T-helper 22 cell (primary cell): ENCODE measurements at places on chromosomes 6 and 20.

DNA sequence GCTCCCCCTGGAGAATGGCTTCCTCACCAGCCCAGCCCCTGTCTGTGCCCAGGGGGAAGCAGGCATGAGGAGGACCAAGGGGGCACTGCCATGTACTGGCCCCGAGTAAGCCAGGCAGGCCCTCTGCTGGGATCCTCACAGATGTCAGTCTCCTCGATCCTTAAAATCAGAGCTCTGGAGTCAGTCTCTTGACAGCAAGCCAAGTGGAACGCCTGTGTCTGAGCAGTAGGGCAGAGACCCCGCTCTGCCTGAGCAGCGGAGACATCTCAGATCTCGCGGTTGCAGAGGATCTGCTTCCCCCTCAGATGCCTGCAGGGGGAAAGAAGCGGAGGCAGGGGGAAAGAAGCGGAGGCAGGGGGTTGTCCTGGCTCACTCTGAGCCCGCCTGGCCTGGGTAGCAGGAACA is 92.6 kb downstream of the SNX5 start:
- no peak for DNase-seq

GRCh38 chr6:129212081-129212480 is 329.1 kb downstream of the LAMA2 start:
- DNase-seq: no peak

- DNase-seq: no peak
Measured at GRCh38 chr6:65004283-65004682, 702.7 kb downstream of the EYS start.

DNA sequence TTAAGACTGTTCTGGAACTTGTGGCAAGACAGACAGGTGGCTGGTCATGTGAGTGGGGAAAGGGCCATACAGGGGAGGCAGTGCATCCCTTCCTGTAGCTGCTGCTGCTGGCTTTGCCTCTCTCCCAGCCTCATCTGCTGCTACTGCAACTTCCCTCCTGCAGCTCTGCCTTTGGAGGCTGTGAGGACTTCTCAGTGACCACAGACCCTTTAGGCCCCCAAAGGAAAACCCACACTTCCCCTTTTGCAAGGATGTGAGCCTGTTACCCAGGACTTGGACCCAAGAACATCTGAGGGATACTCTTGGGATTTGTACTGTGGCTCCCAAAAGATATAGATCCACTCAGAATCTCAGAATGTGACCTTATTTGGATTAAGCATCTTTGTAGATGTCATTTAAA is 91.0 kb downstream of the TMEM170B start:
- DNase-seq: no peak

- peak; percentile 32 for DNase-seq
Measured at GRCh38 chr20:32737371-32738223, 5.7 kb downstream of the COMMD7 start.

GRCh38 chr20:16427571-16427970 is 145.7 kb downstream of the KIF16B start:
- no peak for DNase-seq

DNA sequence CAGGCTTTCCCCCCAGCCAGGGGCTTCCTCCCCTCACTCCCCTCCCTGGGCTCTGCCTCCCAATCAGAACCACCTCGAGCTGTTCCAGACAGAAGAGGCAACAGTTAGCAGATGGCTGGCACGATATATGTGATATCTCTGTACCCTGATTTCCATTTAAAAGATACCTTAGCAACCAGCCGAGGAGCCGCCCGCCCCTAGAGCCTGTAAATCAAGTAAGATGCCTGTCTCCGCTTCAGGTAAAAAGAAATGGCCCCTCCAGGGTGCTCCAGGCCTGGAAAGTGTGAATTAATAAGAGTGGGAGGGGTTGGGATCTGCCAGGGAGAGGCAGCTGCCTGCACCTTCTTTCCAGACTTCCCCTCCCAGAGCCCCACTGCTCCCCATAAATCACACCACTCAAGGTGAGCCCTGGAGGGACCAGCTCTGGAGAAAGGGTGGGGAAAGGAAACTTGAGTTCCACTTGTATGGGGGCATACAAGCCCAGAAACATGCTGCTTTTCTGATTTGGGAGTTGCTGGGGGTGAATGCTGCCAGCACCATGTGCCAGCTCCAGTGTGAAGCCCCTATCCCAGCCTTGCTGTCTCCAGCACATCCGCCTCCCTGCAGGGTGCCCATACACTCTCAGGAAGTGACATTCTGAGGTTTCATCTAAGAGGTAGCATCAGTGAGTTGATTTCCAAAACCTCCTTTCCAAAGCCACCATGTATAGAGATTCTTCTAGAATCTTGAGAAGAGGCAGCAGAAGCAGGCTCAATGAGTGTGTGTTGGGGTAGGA is 148.0 kb downstream of the LRFN2 start:
- DNase-seq: no peak

DNA sequence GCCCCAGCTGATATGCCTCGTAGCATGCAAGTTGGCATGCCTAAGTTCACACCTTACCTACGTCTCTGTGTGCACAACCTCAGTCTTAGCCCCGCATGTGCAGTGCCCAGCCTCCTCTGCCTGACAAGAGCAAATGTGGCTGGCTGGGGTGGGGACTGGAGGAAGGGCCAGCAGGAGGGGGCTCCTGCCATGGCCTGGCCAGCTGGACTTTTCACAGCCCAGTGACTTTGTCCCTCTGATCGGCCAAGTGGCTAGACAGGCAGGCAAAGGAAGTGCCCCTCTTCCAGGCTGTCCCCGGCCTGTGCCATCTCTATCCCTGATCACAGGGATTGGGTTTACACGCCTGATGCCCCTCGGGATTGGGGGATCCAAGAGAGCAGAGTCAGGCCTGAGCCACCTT is 49.5 kb upstream of the SIRPA start:
- no peak for DNase-seq

DNA sequence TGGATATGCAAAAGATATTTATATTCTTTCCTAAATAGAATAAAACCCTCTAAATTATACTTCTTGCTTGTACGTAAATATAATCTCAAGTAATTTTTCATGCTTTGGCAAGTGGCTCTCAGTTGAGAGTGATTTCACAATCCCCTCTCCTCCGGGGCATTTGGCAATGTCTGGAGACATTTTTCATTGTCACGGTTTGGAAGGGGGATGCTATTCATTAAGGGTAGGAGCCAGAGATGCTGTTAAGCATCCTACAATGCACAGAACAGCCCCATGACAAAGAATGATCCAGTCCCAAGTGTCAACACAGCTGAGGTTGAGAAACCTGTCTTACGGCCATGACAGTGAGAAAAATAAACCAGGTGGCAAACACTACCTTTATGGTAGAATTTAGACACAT is 75.7 kb downstream of the AGPAT4 start:
- DNase-seq: no peak

DNA sequence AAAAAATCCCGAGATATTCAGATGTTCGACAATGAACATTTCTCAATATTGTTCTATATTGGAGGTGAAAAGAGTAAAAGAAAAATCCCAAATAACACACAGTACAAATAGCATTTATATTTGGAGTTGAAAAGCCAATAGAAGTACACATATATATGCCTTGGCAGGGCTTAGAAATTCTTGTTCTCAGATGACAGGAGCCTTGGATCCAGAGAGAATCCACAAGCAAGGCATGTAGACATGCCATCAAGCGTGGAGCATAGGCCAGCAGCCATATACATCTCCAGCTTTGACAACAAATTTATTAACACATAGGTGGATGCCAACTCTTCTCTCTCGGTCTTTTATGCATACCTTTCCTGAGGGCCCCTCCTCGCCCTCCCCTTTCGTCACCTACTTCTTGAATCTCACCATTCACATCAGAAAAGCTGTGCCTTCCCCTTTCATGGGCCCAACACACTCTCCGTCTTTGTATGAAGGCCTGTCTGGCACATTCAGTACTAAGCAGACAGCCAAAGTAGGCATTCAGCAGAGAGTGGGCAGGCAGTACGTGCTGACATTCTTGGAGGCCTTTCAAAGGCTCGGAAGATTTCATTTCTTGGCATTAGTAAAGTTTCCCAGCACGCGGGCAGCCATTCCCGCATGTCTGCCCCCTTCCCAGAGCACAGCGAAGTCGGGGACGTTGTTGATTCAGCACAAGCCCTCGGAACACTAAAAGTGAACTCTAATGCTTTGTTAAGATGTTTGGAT is 18.2 kb downstream of the NEDD9 start:
- no peak for DNase-seq

GRCh38 chr6:158244373-158244772 is 67.9 kb upstream of the TULP4 start:
- DNase-seq: no peak
